ENCODE measurements at places on chromosomes 1 and 21.

GRCh38 chr1:187891993-187892682, 1063.4 kb downstream of the PLA2G4A start:
- no peak for DNase-seq

DNA sequence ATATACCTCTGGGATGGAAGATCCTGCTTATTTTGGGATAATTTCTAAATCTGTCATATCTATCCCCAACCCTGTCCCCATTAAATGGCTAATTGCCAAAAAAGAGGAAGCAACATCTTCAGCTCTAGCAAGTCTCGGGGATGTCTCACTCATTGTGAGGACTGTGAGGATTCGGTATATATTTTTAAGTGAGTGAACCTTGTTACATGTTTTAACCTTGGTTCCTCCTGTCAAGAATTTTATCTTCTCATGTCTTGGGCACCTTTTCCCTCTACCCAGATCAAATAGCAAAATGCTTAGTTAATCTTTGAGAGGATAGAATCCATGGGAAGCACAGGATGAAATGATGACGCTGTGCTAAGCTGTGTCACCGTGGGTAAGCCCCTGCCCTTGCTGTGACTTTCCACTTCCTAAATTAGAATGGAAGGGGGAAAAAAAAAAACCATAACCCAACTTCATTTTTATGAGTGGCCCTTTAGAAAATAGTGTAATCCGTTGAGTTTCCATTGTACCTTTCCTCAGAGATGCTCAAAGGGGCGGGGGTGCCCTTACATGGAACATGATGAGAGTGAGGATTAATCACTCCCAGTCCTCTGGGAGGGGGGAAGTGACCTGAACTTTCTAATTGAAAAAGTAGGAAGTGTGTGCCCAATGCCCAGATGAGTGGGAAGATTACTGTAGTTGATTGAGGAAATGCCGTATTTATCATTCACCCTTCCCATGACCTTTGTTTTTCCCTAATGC, 7.6 kb downstream of the ATP1A1 start:
- peak; percentile 13 for DNase-seq

- no peak for DNase-seq
Measured at GRCh38 chr1:247540581-247540980, 4.3 kb upstream of the OR2C3 start.

DNA sequence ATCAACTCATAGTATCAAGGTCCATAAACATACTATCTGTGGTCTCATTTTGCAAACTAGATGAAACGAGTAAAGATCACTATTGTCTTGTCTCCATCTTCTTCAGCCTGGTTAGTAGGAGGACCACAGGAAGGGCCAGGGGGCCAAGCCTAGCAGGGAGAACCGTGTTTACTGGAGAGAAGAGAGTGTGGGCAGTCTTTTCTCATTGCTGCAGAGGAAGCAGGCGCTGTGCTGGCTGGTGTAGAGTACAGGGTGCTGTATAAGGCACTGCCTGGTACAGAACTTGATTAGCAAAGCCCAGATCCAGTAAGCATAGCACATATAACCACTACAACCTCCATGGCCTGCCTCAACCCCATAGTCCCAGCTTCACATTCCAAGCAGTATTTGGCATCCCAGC, 10.0 kb upstream of the B4GALT3 start:
- no peak for DNase-seq

- peak; percentile 81 for DNase-seq
Measured at GRCh38 chr1:28208818-28209441, 23.9 kb downstream of the DNAJC8 start.

Data from NAMALWA (cell line).